B cell (primary cell): ENCODE measurements at places on chromosomes 5 and 9.

- no peak for DNase-seq
Measured at GRCh38 chr5:90830058-90830457, 271.5 kb downstream of the ADGRV1 start.

DNA sequence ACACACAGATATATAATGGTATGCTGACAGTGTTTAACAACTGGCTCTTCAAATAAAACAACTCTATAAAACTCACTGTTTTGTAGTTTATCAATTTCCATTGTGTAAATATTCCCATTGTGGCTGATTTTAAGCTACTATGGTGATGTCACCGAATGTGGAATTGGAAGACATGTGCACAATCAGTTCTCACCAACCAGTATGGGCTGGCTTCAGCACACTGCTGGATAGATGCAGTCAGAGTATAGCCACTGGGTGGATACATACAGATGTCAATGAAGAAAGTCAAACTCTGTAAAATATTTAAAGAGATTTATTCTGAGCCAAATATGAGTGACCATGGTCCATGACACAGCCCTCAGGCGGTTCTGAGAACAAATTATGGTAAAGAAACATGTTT, 475.9 kb upstream of the SMARCA2 start:
- no peak for DNase-seq

- DNase-seq: no peak
Measured at GRCh38 chr5:171914726-171915338, 91.6 kb downstream of the FBXW11 start.

DNA sequence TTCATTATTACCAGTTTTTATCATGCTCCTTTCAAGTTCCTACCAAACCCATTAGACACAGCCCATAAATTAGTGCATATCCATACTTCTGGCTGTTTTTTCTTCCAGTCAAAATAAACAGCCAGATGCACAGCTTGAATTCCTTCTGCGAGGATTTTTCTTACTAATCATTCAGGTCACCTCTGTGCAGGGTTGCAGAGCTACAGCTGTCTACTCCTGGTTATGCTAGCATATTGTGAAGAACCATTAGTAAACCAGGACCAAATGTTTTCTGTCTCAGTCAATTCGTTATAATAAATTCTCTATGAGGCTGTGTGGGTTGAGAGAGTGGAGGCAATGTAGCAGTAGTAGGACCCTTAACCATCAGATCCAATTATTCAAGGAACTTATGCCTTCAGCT, 8.1 kb upstream of the MINAR2 start:
- no peak for DNase-seq

GRCh38 chr5:72531496-72532190, 24.4 kb upstream of the ZNF366 start:
- DNase-seq: no peak

GRCh38 chr9:111063332-111063731, 25.1 kb upstream of the LPAR1 start:
- DNase-seq: no peak

DNA sequence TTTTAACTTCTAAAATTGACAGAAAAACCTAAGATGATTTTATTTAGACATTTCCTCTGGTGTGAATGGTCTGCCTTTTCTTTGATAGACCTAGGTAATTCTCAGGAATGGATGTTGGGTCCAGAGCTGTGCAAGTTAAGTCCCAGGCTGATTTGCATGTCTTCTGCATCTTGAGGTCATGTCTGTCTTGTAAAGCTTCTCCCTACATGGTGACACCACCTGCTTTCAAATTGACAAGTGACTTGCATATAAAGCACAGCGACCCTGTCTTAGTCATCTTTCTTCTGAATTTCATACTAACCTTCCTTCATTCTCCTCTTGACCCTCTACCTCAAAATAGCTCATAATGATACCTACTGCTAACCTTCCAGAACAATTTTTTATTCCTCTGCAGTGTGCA, 29.2 kb downstream of the OSTF1 start:
- DNase-seq: no peak

GRCh38 chr9:79610019-79610631, 38.4 kb downstream of the TLE4 start:
- no peak for DNase-seq

DNA sequence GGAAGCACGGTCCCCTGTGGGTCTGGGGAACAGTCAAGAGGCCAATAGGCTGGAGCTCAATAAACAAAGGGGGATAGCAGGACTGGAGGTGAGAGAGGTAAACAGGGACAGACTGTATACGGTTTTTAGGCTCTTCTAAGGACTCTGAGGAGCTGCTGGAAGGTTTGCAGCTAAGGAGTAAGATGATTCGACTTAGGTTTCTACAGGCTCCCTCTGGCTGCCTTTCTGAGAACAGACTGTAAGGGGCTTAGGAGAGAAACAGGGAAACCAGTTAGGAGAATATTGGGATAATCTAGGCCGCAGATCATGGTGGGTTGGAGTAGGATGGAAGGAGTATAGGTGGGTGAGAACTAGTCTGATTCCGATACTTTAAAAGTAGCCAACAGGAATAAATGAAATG, 10.4 kb downstream of the CDK5RAP2 start:
- DNase-seq: no peak

GRCh38 chr9:97628668-97629067, 4.5 kb downstream of the TSTD2 start:
- DNase-seq: no peak

GRCh38 chr9:72649127-72649442, 127.7 kb downstream of the TMC1 start:
- no peak for DNase-seq

GRCh38 chr9:115850548-115851304, 302.9 kb upstream of the PAPPA start:
- DNase-seq: no peak

DNA sequence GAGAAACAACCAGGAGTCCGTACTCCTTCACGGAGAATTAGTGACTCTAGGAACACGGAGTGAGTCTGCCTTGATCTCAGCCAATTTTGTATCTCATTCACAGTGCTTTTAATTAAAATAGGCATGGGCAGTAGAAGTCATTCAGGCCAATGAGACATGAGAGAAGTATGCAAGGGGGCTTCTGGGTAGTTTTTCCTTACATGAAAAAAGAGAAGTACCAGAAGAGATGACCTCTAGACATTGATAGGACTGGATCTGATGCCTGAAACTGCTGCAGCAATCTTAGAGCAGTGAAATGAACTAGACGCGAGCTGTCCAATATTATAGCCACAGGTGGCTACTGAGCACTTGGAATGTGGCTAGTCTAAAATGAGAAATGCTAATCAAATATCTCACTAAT, 187.7 kb upstream of the TLE4 start:
- no peak for DNase-seq

DNA sequence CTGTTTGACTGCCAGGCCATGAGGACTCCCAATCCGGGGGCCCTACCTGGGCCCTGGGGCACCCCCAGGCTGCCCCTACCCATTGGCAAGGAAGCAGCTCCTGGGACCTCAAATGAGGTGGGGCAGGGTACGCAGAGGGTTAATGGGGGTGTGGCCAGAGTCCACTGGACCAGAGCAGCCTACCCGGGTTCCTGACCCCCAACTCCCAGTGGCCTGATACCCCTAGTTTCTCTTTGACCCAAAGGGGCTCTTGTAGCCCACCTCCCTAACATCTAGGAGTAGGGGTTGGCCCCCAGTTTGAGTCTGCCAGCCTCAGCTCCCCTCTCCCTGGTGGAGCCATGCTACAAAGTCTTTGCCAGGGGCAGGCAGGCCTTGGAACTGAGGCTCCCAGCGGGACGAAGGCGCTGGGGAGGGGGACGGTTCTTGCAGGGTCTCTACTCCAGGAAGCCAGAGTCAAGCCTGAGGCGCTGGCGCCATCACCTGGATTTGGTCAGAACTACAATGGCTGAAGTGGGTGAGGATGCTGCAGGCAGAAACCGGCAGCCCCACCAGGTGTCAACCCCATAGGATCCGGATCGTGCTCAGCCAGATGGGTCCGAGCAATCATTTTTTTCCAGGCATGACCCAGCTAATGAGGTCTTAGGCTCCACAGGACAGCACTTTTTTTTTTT, 8.4 kb upstream of the CERCAM start:
- peak; percentile 46 for DNase-seq

GRCh38 chr5:96259151-96259772, 173.8 kb downstream of the PCSK1 start:
- DNase-seq: peak; percentile 27
